NCI-H2227 treated with DMSO at 0.1 percent for 48 hours (cell line): ENCODE measurements at places on chromosomes 3 and 15.

GRCh38 chr15:46365572-46365971, 730.7 kb downstream of the SQOR start:
- no peak for DNase-seq

GRCh38 chr3:44712455-44713075, at the start of gene ZNF502:
ZNF502 (plus strand) TSS chr3:44712660; CDS start chr3:44720262, 7,602 bp downstream.
- DNase-seq = peak; percentile 76

GRCh38 chr3:167032267-167032876, 347.7 kb downstream of the ZBBX start:
- DNase-seq = no peak

DNA sequence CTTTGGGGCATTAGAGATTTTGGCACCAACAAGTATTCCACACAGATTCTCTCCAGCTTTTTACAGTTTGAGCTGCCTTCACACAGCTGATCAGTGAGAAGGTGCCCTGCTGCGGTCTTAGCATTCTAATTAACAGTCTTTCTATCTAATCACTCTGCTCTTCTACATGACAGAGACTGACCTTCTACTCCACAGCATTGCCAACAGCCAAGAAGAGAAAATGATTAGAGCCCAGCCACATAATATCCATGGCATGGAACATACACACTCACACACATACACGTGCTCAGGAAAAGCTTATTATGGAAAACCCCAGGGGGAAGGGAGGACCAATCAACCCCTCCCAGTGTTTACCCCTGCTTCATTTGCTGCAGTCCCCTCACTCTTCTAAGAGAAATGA, 76.1 kb upstream of the PPP2R3A start:
- peak; percentile 3 for DNase-seq
